Glutamatergic neuron (in vitro differentiated cells): ENCODE measurements at places on chromosomes 5 and 9.
A peak's percentile ranks its signal among the peaks of the same experiment; 100 is the strongest.

GRCh38 chr9:115202181-115202580, 84.2 kb upstream of the TNC start:
- no peak for DNase-seq

GRCh38 chr5:143921525-143922311, 109.8 kb downstream of the HMHB1 start:
- no peak for DNase-seq

GRCh38 chr5:173848986-173849596, 39.1 kb upstream of the CPEB4 start:
- no peak for DNase-seq

- no peak for DNase-seq
Observed at GRCh38 chr5:176846335-176847140, 36.2 kb downstream of the UNC5A start.

- DNase-seq, result no peak
Observed at GRCh38 chr5:178413988-178414387, 176.2 kb downstream of the COL23A1 start.

- no peak for DNase-seq
Observed at GRCh38 chr9:4596165-4596922, 65.8 kb upstream of the PLPP6 start.

DNA sequence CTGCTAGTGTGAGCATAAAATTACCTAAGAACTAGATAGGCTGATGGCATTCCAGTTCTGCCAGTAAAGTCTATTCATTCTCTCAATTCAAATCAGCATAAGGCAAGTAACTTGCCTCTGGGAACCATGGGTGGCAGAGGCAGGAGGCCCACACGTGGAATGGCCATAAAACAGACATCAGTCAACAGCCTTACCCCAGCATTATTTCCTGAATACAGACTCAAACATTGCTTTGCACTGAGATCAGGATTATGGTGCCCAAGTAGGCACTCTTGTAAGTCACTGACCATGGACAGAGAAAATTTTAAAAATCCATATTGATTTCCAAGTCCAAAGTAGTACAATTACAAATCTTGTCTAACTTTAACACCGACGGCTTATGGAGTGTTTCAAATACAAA, 157.7 kb downstream of the NR2F1-AS1 start:
- no peak for DNase-seq

DNA sequence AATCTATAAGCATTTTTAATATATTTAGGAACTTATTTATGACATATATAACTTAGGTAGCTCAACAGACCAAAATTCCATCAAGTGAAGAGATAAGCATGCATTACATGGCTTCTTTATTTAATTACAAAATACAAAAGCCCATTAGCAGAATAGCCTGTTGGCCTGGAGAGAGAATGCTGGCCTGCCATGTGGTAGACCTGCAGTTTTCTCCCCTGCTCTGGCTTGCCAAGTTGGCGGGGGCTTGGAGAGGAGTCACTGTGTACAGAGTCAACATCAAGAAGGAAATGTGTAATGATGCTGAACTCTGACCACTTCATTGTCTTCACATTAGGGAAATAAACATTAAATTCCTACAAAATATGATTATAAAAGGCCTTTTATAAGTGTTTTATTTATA, 69.8 kb upstream of the CNTLN start:
- DNase-seq, result peak; percentile 27

- no peak for DNase-seq
Observed at GRCh38 chr9:98856982-98857381, 49.5 kb downstream of the GALNT12 start.

- peak; percentile 72 for DNase-seq
Observed at GRCh38 chr9:134778841-134779411, 101.7 kb upstream of the FCN2 start.

GRCh38 chr9:125690679-125691078, 16.3 kb downstream of the MAPKAP1 start:
- DNase-seq, result no peak

DNA sequence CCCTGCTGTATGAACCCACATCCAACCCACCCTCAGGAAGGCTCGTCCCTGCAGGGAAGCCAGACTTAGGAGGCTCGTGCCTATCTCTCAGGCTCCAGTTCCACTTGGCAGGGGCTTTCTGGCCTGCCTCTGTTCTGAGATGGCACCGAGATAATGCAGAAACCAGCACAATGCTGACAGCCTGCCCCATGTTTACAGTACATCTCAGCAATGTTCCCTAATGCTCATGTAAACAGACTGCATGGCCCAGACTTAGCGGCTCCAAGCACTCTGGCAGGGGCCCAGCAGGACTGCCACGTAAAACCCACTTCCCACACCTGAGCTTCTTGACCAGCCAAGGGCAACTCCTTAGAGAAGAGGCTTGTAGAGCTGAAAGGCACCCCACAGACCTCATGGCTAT, 499.5 kb upstream of the BRINP1 start:
- no peak for DNase-seq

GRCh38 chr5:138111937-138112336, 27.3 kb downstream of the NME5 start:
- DNase-seq, result no peak

DNA sequence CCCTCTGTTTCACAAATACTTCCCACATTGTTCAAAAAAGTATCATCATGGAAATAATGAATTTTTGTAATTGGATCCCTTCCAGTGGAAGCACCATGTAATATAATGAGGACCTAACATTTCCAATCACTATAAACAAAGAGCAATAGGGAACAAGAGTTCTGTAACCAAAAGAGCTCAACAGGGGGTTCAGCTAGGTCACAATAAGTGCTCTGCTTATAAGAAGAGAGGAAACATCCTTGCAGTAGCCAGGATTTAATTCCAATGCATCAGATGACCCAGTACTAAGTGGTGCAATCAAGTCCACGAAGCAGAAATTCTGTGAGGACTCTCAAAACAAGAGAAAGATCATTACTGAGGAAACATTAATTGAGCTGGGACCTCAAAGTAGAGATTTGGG, 5.9 kb downstream of the SERINC5 start:
- DNase-seq, result no peak

- DNase-seq, result no peak
Observed at GRCh38 chr5:17214893-17215292, 2.5 kb upstream of the BASP1 start.

DNA sequence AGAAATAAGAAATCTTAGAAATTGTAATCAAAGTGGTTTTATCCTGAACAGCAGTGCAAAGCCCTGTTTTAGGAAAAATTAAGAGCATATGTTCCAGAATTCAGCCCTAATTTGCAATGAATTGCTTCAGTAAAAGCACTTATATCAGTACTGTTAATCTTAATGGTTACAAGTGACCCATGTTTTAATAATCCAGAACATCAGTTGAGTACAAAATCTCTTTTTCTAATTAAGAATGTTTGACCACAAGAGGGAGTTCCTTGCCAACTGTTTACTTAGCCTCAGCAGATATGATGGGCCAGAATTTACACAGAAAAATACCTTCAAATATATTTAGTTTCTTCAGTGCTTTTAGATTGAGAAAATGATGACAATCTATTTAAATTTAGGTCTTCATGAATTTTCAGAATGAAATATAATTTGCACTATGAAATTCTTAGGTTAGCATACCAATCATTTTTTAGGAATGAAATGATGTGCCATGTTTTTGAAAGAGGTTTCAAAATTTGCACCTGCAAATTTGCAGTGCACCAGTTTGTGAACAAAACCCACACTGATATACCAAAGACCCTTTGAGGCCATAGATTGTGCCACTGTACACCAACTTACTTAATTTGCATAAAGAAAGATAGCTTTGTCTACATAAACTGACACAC, 926.3 kb upstream of the ARRDC3 start:
- DNase-seq, result no peak

GRCh38 chr5:168329302-168329701, 37.9 kb downstream of the WWC1 start:
- no peak for DNase-seq

GRCh38 chr5:149839761-149840160, 104.8 kb downstream of the PDE6A start:
- DNase-seq, result no peak

GRCh38 chr5:176784218-176785165, 25.9 kb upstream of the UNC5A start:
- no peak for DNase-seq

DNA sequence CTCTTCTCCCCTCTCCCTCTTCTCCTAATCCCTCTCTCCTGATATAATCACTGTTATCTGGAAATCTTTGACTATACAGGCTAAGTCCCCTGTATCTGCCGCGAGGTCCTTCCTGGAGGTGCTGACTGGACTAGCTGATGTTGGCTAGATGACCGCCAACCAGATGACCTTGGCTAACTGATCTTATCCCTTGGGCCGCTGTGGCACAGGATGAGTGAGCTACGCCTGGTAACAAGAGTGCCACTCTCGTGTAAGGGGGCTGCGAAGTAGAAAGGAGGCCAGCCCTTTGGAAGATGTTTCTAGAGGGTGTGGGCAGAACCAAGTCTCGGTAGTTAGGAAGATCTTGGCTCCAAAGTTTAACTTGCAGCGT, 345 bp upstream of the PRRC1 start:
- DNase-seq, result no peak

GRCh38 chr5:17436761-17437221, 61.2 kb upstream of the TAF11L2 start:
- DNase-seq, result no peak

- no peak for DNase-seq
Observed at GRCh38 chr5:122937914-122938313, 92.5 kb downstream of the SNX24 start.

GRCh38 chr5:135063056-135063445, 29.0 kb upstream of the PITX1 start:
- no peak for DNase-seq

DNA sequence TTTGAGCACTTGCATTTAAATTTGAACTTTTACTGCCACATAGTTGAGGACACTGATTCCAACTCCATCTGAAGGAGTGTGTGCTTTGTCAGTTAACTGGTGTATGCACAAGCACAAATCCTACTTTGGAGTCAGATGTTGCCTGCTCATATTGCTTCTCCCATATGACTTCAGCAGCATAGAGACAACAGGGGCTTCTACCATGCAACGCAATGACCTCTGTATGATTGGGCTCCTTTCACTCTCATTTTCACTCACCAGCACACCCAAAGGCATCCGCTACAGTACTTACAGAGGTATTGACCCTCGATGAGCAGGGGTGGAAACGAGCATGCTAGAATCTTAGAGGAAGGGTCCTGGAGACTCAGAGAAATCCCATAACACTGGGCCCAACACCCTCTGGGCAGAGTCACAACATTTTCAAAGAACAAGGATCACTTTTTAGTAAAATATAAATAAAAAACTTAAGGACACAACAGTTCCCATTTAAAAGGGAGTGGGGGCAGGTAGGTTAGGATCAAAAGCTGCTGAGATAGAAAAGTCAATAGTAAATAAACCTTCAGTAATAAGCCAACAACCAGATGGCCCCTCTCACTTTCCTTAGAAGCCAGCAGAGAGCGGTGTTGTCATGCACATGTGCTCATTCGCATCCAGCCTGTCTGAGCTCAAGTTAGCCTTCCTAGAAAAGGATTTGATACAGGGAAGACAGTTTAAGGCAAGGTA, 203.8 kb downstream of the SNCAIP start:
- peak; percentile 45 for DNase-seq

GRCh38 chr5:132086277-132086794, 12.7 kb downstream of the CSF2 start:
- no peak for DNase-seq

DNA sequence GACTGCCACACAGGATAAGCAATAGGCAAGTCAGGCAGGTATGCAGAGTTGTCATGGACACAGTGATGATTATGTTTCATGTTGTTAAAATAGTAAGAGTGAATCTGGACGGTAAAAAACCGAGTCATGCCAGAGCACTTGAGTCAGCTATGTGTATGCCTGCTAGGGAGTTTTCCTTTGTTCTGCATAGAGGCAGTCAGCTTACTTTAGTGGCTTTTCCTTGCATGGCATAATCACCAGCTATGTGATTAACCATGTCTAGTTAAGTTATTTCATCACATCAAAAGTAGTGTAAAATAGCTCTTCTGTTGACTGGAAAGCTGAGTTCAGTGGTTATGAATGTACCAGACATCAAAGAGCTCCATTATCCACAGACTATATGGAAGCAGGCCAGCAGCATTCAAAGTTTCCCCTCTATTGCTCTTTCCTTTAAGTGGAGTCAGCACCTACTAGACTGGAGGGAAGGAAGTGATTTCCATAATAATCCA, 989.8 kb downstream of the TLE1 start:
- DNase-seq, result no peak

- no peak for DNase-seq
Observed at GRCh38 chr5:61215996-61216395, 53.7 kb upstream of the SMIM15 start.

DNA sequence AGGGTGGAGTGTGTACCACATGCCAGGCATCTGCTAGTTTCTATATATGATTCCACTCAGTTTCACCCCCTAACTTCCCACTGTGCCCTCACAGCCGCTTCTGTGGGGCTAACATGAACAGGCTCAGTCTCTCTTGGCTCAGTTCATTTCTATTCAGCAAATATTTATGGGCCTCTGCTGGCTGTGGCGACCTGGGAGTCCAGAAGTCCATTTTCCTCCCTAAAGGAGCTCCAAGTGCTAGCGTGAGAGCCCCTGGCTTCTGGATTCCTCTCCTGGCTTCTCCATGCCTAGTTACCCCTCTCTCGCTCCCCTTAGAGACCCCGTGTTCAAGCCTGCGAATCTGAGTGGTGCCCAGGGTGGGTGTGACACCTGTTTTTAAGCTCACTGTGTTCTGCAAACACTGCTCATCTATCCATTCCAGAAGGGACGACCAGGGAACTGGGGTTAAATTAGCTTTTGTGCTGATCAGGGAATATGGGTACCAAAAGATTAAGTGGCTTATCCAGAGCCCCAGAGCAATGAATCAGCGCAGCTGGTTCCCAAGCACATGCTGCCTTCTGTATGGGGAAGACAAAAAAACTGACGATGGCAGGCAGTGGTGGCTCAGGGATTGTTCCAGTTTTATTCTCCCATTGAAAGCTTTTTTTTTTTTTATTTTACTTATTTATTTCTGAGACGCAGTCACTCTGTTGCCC, 57.6 kb downstream of the HMCN2 start:
- no peak for DNase-seq

DNA sequence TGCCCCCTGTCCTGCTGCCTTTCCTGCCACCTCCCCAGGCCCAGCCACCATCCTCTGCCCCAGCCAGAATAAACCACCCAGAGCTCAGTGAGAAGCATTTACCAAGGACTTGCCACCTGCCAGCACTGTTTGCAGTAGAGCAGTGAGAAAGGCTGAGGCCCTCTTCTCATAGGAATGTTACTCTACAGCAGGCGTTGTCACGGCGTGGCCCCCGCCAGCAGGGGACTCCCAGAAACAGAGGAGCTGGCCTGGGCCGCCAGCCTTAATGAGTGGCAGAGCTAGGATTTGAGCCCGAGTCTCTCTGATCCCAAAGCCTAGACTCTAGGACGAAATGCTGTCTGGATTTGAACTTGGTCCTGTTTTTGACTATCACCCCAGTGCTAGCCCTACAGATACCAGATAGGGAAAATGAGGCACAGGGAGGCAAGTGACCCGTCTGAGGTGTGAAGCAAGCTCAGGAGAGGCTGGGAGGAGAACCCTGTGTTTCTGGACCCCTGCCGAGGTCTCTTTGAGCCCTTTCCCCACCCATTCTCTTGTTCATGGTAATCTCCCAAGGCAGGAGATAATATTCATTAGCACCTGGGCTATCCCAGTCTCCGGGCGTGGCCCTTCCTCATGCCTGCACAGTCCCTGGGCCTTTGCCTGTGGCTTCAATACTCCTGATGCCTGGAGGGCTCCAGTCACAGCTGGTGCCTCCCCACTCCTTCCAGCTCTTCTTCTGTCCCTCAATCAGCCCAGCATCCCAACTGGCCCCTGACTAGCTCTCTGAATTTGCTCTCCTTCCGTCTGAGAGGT, 30.7 kb downstream of the HRH2 start:
- no peak for DNase-seq

- DNase-seq, result no peak
Observed at GRCh38 chr9:21016701-21017491, 14.5 kb downstream of the HACD4 start.
